T-helper 1 cell (primary cell): ENCODE measurements at places on chromosomes 2 and 18.

- no peak for DNase-seq
Measured at GRCh38 chr2:99701503-99701902, 211.7 kb upstream of the REV1 start.

- DNase-seq = no peak
Measured at GRCh38 chr2:26326514-26326913, 19.4 kb upstream of the SELENOI start.

- DNase-seq = no peak
Measured at GRCh38 chr18:50045126-50045525, 149.8 kb downstream of the MYO5B start.

DNA sequence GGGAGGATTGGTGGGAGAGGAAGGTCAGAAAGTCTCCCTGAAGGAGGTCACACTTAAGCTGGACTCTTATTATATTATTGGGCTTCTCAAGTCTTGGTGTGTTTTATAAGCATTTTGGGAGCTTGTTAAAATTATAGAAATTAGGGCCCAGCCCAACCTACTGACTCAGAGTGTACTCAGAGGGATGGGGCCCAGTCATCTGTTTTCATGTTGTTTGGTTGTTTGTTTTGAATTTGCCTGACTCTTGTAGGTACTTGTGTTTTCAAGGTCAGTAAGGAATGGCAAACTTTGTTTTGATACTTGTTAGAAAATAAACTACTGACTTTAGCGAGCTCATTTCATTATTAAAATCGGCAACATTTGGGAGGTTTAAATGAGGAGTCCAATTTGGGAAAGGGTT is 152.0 kb downstream of the INSIG2 start:
- DNase-seq = no peak

DNA sequence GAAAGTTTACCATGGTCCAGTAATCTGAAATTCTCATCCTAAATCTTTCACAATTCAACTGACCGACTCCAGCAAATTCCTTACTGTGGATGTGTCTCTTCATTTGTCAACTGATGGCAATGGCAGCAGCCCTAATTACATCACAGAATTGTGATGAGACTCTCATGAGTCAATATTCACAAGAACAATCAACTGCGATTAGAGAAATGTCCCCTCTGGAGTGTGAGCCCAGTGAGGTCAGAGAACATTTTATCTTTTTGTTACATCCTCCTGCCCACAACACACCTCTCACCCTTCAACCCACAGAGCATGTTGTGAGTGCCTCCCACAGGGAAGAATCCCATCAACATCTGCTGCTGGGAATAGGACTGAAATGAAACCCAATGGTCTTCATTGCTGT is 73.6 kb downstream of the CD226 start:
- DNase-seq = no peak

DNA sequence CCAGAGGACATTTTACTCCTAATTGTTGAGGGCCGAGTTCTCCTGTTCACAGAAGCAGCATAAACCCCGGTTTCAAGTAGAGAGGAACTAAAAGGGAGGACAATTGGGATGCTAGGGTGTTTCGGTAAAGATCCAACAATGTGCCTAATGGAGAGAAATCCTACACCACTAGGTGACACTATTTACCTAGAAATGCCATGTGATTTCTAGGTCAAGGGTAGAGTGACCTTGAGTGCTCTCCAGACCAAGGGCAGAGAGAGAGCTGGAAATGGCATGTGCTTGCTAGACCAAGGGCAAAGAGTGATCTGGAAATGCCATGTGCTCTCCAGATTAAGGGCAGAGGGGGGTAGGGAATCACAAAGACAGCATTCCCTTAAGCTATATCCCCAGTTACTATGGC is 472.0 kb downstream of the DCDC2C start:
- no peak for DNase-seq

- no peak for DNase-seq
Measured at GRCh38 chr18:76264876-76265250, 230.2 kb downstream of the ZNF516 start.

DNA sequence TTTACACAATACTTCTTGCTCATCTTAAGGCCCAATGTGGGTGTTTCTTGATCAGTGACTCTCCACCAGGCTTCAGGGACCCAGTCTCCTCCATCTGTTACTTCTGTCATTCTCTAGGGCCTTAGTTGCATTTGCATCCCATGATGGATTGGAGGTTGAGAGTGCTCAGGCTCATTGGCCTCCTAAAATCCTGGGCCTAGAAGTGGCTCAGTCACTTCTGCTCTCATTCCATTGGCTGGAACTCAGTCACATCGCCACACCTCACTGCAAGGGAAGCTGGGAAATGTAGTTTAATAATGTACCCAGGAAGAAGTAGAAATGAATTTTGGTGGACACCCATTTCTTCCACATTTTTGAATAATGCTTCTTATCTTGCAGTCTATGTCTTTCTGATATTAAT is 223.5 kb downstream of the HRH4 start:
- no peak for DNase-seq

DNA sequence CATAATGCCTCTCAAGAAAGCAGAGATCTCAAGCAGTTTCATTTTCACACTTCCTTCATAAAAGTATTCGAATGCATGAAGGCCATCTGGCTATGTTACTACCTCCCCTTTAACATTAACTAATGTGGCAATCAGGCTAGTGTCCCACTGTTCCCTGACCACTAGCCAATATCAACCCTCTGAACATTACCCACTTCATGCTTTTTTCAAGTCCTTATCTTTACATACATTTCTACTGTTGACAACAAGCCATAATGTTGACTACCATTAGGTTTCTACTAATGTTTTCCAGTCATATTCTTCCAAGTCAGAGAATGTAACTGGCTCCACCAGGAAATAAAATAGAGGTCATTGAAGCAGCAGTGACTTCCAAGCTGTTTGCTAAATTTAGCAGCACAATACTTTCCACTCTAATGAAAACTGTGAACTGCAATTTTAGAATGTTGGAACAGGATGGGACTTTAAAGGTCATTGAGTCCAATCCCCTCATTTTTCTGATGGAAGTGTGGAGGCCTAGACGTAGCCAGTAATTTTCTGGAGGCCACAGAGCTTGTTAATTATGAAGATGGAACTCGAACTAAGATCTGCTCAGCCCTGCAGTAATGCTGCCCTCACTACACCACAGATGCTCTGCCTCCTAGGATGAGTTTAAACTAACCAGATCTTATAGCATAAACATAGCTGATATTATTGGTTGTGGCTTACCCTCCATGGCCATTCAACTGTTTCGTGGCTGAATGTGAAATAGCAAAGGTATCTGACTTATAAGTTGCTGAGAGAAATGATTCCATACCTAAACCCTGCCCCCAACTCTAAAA is 630 bp upstream of the PPP1R1C start:
- DNase-seq = no peak

DNA sequence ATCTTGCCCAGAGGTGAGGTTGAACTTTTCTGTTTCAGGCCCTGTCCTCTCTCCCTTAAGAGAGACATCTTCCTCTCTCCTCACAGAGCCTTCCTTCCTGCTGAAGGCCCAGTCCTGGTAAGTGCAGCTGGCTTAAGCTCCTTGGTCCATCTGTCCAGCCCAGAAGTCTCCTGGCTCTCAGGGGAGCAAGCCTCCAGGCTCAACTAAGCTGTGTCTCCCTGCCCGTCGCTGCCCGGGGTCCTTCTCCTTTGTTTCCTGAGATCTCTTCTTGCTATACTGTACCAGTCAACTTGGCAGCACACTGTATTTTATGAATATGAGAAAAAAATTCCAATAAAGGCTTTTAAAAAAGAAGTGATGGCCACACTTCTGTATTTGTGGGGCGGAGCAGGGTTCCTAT is 77.4 kb downstream of the KCNF1 start:
- DNase-seq = no peak

DNA sequence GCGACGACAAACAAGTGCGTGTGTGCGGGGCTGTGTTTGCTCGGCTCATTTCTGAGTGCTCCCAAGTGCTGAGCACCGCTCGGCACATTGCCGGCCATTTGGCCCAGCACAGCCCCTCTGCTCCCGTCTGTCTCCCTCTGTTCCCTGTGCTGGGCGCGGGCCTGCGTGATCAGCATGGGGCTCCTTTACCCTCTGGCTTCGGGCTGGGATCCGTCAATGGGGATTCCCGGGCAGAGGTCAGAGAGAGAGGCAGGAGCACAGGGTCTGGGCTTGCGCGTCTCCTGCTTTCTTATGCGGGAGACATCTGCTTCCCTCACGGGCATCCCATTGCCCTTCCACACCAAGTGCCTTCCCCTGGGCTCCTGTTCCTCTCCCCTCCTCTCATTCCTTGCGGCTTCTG is 234.0 kb downstream of the ACKR3 start:
- DNase-seq = no peak

GRCh38 chr2:159030674-159031380 is 62.4 kb downstream of the TANC1 start:
- DNase-seq = no peak

- no peak for DNase-seq
Measured at GRCh38 chr2:144211826-144212225, 308.1 kb downstream of the ZEB2 start.

- DNase-seq = no peak
Measured at GRCh38 chr2:166229678-166230023, 101.8 kb upstream of the SCN1A start.

GRCh38 chr2:17543848-17544247 is 3.4 kb downstream of the VSNL1 start:
- no peak for DNase-seq

- DNase-seq = no peak
Measured at GRCh38 chr2:19702267-19702666, 199.5 kb downstream of the TTC32 start.

DNA sequence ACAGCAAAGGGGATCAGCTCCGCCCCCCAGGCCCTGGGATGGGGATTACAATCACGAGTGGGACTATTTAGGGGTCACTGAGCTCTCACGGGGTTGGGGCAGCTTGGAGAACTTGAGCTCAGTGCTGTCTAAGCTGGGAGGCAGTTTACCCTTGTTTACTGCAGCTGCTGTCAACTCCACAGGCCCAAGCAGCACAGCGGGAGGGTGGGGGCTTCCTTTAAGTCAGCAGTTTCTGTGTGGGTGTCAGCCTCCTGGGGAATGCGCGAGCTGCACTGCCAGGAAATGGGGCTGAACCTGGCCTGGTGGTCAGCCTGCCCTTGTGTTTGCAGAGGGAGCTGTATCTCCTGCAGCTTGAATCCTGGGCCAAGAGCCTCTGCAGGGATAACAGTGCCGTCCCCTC is 29.8 kb downstream of the TOGARAM2 start:
- no peak for DNase-seq

DNA sequence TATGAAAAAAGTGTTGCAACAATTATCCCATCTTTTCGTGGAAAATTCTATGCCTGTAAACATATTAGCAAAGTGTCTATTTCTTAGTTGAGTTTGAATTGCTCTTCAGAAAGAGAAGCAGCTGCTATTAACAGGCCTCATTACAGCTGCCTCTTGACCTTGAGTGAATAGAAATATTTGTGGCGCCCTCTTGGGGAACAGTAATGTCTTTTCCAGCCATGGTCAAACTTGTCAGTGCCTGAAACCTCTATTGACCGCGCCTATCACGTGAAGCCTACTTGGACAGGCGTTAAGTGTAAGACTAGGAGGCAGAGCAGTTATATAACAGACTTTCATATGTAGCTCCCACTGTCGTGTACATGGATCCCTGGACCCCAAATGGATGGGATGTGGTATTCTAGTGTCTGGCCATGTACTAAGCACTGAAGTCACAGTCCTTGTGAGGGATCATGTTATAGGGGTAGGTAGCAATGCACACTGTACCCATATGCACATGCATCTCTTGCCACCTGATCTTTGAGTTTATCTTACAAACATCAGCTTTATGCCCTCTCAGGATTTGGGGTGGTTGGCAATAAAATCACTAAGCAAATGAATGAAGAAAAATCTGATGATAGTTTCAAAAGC is 245.0 kb downstream of the PTGR3 start:
- DNase-seq = no peak

DNA sequence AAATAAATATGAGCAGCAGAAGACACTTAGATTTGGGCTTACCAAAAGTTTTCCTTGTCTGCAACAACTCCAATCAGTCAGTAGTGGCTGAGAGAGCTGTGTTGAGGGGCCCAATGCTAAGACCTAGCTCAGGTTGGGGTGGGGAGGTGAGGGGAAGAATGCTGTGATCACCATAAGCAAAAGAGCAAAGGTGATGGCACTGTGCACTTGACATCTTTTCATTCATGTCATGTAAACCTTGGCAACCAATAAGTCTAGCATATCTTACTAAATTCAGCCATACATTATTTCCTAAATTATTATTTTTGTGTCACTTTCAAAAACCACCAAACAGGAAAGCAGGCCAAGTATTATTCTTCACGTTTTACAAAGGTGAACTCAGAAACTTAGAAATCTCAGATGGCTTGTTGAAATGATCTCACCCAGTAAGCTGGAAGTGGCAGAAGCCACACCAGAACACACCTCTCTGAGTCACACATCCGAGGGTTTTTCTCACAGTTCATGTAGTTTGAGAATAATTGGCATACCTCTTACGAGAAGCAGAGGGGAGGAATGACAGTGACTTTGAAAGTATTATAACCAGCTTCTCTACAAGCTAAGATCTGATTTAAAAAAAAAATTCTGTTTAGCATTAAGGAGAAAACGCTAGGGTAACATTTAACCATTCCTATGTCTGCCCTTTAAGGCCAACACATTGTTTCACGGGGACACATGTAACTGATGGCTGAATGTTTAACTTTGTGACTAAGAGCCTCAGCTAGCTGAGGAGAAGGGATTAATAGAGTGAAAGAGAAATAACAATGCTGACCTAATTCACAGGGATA is 43.3 kb upstream of the SETBP1 start:
- no peak for DNase-seq

DNA sequence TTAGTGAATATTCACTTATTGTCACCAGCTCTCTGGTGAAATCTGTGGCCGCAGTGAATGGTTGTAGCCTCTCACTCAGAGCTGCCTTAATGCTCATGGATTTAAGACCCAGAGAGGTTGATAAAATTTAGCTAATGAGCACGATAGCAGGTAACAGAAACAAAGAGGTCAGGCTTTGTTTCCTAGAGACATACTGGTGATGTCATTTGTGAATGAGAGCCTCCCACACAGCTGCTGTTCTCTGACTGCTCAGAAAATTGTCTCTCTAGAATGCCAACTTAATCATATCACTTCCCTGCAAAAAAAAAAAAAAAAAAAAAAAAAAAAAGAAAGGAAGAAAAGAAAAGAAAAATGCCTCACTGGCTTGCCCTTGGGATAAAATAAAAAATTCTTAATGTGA is 411.7 kb upstream of the MYT1L start:
- no peak for DNase-seq

DNA sequence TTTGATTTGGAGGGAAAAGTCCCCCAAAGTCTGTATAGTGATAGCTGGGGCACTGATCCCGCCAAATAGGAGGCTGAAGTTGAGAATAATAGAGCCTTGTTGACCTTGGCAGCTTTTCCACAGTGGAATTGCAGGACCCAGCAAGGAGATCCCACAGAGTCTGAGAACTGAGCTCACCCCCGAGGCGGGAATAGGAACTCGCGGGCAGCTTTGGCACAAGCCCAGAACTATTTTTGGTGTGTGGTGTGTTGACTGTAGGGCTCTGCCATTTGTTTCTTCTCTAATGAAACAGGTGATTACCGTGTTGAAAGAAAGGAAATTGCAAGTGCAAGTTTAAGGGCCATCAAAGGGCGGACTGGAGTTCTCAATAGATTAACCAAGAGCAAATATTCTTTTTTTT is 34.0 kb downstream of the SH3RF3 start:
- no peak for DNase-seq
